ENCODE measurements at places on chromosomes 11 and 22.

- DNase-seq, result no peak
Observed at GRCh38 chr11:66581261-66581660, 11.6 kb downstream of the CCDC87 start.

DNA sequence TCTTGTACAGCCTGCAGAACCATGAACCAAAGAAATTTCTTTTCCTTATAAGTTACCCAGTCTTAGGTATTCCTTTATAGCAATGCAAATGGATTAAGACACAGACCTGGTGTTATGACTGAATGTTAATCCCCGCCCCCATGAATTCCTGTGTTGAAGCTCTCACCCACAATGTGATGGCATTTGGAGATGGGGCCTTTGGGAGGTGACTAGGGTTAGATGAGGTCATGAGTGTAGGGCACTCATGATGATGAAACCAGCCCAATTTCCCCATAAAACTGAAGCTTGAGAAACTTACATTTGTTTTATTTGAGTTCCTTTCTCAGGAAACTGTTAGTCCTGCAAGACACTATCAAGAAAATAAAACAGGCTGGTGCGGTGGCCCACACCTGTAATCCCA, 115.8 kb upstream of the THY1 start:
- no peak for DNase-seq

DNA sequence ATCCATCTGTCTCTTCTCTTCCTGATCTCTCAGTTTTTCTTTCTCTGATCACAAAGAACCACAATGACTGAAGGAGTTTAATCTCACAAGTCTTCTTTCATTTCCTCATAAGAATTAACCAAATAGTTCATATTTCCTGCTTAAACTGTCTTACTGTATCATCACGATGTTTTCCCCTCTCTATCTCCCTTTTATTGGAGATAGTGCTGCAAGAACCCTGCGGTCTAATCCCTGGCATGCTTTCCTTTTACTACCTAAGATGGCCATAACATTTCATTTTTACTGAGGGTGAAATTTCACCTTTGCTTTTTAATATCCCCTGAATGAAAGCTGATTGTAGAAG, 28.9 kb downstream of the CARD18 start:
- no peak for DNase-seq

DNA sequence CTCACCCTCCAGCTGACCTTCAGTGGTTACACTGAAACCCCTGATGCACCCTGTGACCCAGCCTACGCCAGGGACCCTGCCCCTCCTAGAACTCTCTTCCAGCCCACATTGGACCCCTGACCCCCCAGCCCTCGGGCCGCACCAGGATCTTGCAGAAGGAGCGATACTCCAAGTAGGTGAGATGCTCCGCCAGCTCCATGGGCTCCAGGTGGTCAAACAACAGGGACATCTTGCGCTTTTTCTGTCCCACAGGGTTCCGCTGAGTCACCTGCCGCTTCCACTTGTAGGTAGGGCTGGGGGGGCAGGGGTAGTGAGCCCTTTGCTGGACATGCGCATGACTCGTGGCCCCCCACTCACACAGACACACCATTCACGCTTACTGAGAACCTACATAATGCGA, 4.1 kb downstream of the RASGRP2 start:
- DNase-seq, result no peak

DNA sequence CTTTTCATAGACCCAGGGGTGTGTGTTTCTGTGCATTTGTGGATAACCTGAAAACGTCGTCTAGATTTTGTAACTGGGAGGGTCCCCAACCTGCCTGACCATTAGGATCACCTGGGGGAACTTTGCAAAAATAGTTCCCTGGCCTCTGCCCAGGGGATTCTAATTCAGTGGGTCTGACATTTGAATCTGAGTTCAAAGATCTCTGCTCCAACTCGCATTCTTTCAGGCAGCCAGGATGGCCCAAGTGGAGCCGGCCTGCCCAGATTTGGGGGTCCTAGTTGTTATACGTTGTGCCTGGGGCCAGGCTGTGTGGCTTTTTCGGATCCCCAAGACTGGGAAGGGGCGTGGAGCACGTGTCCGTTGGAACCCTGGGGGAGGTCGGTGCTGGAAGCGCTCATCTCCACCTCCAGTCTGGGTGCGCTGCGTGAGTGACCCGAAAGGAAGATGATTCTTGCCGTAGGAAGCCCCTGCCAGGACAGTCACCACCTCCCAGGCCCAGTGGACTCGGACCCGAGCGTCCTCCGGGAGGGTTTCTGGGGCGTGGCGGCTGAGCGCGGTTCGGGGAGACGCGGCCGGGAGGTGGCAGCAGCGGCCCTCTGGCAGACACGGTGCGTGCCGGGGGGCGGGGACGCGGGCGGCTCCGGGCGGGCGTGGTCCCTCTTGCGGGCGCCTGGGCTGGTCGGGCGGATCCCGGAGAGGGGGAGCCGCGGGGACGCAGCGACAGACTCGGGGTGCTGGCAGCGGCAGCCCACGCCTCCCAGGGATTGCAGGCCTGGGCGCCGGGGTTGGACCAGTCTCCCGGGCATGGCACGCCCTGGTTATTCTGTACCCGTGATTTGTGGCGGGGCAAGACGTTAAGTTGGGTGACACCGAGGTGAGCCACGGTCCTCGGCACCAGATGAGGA, 29.2 kb upstream of the PLET1 start:
- peak; percentile 89 for DNase-seq

- DNase-seq, result no peak
Observed at GRCh38 chr11:127182586-127183203, 182.1 kb upstream of the KIRREL3 start.

- DNase-seq, result no peak
Observed at GRCh38 chr11:68546555-68546954, 86.0 kb downstream of the PPP6R3 start.

DNA sequence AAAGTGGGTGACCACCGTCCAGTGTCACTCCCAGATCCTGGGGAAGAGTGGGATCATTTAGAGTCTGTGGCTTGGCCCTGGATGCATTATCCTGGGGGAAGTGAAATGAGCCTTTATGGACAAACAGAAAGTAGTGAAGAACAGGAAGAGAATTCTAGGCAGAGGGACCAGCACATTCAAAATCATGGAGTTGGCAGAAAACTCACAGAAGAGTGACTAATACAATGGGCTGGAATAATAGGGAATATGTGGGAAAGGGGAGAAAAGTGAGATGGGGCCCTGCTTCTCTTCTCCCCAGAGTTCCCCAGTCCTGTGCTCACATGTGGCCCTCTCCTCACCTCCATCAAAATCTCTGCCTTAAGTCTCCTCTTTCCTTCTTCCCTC, 84.3 kb downstream of the CCDC81 start:
- DNase-seq, result no peak

DNA sequence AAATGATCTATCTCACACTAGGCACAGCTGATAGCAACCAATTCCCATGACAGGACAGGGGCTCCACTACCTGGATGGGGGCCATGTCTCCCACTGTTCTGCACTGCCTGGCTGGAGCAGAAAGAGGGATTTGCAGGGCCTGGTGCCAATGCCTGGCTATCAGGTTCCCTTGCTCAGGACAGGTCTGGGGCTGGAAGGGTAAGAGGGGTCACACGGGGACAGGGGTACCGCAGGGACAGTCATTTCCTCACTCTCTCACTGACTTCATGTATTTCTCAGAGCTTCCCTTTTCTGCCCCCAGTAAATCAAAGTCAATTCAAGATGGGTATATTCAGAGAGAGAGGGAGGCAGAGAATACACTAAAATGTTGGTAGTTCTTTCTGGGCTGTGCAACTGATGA, 119.1 kb upstream of the CSNK2A3 start:
- no peak for DNase-seq

- peak; percentile 85 for DNase-seq
Observed at GRCh38 chr22:41682033-41682807, 6.4 kb downstream of the SNU13 start.
